ENCODE measurements at places on chromosomes 7 and 10.

GRCh38 chr10:132103116-132103910 is 37.6 kb downstream of the JAKMIP3 start:
- no peak for DNase-seq

GRCh38 chr7:2114052-2114451 is 118.7 kb downstream of the MAD1L1 start:
- no peak for DNase-seq

- DNase-seq: no peak
These were observed 767 bp downstream of the EIF4EBP2 start for GRCh38 chr10:70404787-70405036.

DNA sequence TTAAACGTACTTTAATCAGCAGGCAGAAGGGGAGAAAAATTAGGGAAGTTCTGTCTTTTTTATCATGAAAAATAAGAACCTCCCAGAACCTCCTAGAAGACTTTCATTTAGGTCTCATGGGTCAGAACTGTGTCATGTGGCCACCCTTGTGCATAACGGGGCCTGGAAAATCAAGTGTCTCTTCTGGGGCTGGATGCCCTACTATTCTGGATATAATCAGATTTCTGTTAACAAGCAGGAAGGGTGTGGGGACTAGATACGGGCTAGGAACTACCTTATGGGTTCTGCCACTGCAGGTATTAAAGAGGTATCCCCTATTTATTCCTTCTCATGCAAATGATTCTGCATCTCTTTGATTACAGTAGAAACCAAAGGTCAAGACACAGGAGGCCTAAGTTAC is 14.1 kb downstream of the LANCL2 start:
- DNase-seq: no peak

GRCh38 chr7:22821702-22822485 is 755 bp downstream of the TOMM7 start:
- no peak for DNase-seq

DNA sequence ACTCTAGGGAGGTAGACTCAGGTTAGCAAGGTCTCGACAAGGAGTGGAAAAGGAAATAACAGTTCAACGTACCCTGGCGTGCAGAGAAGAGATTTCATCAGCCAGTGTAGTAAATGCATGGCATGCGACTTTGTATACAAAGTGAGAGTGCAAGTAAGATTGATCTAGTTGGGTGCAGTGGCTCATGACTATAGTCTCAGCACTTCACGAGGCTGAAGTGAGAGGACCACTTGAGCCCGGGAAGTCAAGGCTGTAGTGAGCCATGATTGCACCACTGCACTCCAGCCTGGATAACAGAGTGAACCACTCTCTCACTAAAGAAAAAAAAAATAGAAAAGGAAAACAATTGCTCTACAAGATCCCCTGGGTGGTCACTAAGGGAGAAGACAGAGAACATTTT is 528.6 kb downstream of the SORCS1 start:
- DNase-seq: no peak

DNA sequence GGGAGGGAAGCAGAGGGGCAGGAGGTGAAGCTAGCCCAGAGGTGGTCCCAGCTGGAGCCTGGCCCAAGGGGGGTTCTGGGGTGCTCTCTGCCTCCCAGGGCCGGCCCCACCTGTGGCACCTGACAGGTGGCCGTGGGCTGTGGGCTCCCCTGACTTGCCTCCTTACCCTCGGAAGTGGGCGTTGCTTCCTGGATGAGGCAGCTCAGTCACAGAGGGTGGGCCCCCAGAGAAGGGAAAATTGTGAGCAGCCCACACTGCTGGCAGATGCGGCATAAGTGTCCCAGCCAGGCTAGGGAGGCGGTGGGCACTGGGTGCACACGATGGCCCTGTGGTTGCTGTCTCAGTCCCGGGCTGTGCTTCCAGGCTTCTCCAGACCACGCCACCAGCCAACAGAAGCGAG is 118.9 kb downstream of the LRRC18 start:
- no peak for DNase-seq

DNA sequence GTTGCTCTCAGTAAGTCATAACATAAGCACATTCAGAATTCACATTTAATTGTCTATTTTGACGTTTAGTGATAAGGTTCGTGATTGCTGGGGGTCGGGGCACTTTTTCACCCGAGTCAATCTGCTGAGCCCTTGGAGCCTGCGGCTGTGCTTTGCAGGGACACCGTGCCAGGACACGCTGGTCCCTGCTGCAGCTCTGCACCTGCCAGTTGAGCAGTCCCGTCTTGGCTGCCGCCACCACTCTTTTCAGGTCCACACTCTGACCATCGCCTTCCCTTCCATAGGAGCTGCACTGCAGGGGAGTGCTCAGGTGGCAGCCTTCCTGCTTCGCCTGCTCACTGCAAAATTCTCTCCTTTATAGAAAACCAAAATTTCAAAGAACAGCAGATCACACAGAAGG is 36.4 kb downstream of the CUL1 start:
- no peak for DNase-seq

GRCh38 chr10:667096-667495 is 22.4 kb downstream of the DIP2C start:
- DNase-seq: no peak

DNA sequence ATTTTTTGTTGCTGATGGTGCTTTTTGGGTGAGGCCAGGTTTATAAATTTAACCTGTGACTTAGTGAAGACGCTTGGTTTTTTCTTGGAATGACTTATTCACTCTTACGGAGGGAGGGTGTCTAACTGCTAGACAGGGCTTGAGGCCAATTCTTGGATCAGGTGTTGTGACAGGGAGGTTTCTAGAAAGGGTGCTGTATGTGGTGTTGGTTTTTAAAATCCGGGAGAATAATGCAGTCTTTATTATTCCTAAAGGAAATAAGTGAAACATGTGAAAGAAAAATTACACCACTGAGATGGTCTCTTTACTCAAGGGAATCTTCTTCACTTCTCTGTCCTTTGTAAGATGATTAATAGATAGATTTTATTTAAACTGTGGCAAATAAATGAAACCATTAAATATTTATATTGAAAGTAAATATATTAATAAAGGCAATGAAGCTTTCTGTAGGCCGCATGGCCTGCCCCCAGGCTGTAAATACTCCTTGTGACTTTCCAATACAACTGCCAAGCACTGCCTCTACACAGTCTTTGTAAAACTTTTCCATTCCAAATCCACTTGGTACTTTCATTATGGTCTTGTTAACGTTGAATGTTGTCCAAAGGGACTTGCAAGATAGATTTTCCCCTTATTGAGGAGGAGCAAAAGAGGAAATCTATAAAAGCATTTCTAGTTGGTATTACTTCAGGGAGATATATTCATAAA is 323.1 kb downstream of the SUGCT start:
- DNase-seq: no peak

- no peak for DNase-seq
These were observed 37.0 kb upstream of the EGR2 start for GRCh38 chr10:62852961-62853702.

GRCh38 chr7:133398506-133398905 is 145.6 kb downstream of the EXOC4 start:
- DNase-seq: no peak

DNA sequence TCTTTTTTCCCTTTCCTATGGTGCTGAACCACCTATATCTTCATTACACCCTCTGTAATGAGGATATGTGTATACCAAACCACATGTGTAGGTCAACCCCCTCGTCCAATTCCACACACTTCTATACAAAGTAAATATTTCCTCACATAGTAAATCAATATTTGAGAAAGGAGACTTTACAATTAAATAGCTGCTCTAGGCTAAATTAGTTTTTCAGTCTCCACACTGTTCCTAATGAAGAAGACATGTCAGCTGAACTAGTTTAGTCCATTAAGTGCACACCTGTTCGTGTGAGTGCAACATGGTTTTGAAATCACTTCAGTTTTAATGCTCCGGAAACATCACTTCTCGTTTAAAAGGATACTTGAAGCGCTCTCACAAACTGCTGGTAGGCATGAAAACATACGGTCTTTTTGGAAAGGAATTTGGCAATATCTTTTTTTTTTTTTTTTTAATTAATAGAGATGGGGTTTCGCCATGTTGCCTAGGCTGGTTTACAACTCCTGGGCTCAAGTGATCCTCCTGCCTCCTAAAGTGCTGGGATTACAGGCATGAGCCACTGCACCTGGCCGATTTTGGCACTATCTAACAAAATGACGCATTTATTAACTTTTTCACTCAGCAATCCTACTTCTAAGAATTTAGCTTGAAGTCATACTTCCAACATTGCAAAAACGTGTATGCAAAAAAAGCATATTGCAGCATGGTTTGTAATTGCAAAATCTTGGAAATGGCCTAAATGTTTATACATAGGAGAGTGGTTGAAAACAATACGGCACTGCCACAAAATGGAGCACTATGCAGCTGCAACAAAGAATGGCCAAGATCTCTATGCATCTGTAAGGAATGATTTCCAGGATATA is 2.1 kb upstream of the XRCC2 start:
- no peak for DNase-seq

- DNase-seq: no peak
These were observed 29.1 kb downstream of the DPCD start for GRCh38 chr10:101617102-101617823.

DNA sequence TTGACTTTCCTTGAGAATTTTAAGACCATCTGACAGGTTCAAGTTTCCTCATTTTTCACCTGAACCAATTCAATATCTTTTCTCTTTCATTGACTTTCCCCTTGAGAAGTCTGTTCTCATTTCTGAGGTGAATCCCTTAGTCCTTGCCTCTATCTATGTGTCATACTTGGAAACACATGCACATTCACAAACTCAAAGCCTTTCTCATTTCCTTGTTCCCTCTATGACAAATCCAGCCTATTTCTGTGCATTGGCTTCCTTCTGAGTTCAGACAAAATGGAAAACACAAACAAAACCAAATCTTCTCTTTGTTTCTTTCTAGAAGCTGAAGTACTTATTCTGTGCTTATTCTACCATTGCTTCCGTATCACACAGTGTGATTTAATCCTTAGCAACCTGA is 13.8 kb downstream of the PTTG1IP2 start:
- DNase-seq: no peak

DNA sequence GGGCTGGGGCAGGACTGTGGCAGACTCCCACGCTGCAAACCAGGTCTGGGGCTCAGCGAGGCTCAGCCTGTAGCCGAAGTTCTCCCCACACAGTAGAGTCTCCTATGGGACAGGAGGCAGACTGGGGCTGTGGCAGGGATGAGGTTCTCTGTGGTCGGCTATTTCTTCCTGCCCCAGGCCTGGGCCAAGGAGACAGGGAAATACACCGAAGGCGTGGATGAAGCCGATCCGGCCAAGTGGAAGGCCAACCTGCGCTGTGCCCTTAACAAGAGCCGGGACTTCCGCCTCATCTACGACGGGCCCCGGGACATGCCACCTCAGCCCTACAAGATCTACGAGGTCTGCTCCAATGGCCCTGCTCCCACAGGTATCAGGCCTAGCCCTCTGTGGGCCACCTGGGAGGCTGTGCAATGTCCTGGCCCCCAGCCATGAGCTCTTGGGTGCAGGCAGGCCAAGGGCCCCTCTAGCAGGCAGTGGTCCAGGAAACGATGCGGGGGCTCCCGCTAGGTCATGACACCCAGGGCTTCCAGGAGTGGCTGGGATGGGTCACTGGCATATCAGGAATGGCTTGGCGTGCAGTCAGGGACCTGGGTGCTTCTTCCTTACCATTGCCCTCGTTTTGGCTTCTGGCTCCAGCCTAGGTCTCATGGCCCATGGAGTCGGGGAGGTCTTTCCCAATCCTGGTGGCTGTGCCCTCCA is 8.1 kb downstream of the IRF5 start:
- DNase-seq: no peak

GRCh38 chr7:121547544-121548092 is 151.5 kb upstream of the FAM3C start:
- no peak for DNase-seq

- DNase-seq: no peak
These were observed 78.7 kb upstream of the EN2 start for GRCh38 chr7:155378959-155379871.

GRCh38 chr7:30880941-30881340 is 30.7 kb upstream of the AQP1 start:
- DNase-seq: no peak

GRCh38 chr7:74290553-74290950 is 1.3 kb downstream of the CLIP2 start:
- no peak for DNase-seq

DNA sequence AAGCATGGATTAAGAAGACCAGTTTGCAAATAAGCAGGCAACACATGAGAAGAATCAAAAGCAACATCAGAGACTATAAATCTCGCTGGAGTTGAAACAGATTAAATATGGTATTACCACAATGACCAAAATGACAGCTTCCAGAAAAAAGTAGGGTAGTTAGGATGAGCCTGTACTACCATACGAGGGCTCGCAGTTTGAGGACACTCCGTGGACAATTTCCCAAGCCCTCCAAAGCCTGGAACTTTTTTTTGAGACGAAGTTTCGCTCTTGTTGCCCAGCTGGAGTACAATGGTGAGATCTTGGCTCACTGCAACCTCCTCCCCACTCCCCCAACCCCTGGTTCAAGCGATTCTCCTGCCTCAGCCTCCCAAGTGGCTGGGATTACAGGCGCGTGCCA is 1.0 kb downstream of the LRRC17 start:
- DNase-seq: no peak

- no peak for DNase-seq
These were observed 69.1 kb downstream of the KMT2C start for GRCh38 chr7:152366662-152367061.

GRCh38 chr10:4662576-4663161 is 163.3 kb upstream of the AKR1E2 start:
- DNase-seq: no peak
